ENCODE measurements at places on chromosomes 3 and 15. TPM values are rescaled to one million over a fixed set of nuclear protein-coding genes. Genes with fewer than 3 reads are reported as not detected.

The FAM81A gene
- 0.98 TPM for total RNA-seq

The MUC13 gene
- total RNA-seq = not detected

The STAC gene
- total RNA-seq = 0.33 TPM

The MUC20 gene
- 5.0 TPM for total RNA-seq

The SAMMSON gene
- total RNA-seq = not detected

The GOLGA8T gene
- total RNA-seq = 0.39 TPM

The INKA1 gene
- 4.2 TPM for total RNA-seq

The LRTM1 gene
- not detected for total RNA-seq

The ADCY5 gene
- 163 TPM for total RNA-seq

The SI gene
- not detected for total RNA-seq

The IQCB1 gene
- 6.5 TPM for total RNA-seq

The BTLA gene
- total RNA-seq = not detected

The TMCO5A gene
- total RNA-seq = not detected

The FETUB gene
- not detected for total RNA-seq

The RASGRF1 gene
- 1.0 TPM for total RNA-seq

The CACNA2D2 gene
- 3.7 TPM for total RNA-seq

The TRH gene
- total RNA-seq = not detected

GRCh38 chr3:68274286-68274685, 619.9 kb upstream of the SUCLG2 start:
- DNase-seq = no peak

GRCh38 chr15:81312790-81313543, 11.0 kb downstream of the STARD5 start:
- peak; percentile 93 for DNase-seq

- no peak for DNase-seq
Observed at GRCh38 chr3:16885593-16886302, 993 bp downstream of the PLCL2 start.

- DNase-seq = no peak
Observed at GRCh38 chr3:6578526-6578925, 282.4 kb upstream of the GRM7 start.

DNA sequence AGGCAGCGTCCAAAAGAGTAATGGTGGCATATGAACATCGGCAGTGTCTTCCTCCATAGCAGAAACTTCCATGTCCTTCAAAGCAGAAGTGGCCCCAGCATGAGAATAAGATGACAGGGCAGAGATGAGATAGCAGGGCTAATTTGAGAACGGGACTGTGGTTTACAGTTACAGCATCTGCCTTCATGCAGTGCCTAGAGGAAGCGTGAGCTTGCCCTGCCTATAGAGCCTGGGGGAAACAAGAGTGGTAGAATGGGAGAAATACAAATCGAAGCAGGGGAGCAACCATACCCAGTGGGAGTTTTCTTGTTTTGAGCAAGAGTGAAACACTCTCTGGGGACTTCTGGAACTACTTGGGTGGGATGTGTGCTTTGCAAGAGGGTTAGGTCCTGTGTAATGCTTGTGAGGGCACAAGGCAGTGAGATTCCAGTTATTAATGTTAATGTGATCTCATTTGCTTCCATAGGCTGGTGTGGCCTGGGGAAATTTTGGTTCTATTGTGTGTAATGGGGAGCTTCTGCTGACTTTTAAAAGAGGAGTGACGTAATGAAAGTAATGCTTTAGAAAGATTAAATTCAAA, 616.9 kb downstream of the ZIC1 start:
- DNase-seq = no peak

DNA sequence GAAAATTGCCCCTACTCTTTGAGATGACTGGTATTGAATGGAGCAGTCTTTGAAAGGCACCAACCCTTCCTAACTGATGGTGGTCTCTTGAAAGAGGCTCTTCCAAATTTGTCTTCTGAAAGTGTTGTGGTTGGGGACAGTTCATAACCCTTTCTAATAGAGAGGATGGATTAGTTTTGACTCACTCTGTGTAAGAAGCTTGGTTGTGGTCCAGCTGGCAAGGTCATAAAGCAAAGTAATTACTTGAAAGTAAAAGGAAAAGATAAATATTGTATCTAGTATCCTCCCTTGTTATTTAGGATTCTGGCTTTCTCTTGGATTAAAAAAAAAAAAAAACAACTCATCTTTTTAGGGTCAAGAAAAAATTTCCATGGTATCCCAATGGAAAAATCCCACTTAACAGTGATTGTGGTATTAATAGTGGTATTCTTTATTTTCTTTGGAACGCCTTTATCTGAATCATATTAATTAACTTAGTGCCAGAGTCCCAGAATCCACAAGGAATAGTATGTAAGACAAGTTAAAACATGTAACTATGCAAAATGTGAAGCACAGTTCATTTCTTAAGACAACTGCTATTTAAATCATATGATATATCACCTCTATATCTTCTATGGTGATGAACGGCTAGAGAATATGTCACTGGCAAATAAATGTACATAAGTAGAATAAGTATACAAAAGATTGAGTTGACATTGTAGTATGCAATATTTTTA, 469.3 kb upstream of the CDIN1 start:
- DNase-seq = no peak

GRCh38 chr3:149145356-149145755, 15.9 kb downstream of the HPS3 start:
- DNase-seq = no peak

DNA sequence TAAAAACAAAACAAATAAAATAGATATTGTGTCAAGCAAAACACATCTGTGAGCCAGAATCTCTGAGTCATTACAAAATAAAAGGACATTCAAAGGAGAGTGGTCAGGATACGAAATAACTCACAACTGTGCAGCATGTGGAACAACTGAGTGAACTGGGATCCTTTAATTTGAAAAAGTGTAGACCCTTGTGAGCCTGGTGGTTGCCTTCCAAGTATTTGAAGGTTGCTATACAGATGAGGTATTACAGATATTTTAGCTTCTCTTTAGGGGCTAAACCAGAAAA, 26.7 kb downstream of the KCNMB2 start:
- no peak for DNase-seq

DNA sequence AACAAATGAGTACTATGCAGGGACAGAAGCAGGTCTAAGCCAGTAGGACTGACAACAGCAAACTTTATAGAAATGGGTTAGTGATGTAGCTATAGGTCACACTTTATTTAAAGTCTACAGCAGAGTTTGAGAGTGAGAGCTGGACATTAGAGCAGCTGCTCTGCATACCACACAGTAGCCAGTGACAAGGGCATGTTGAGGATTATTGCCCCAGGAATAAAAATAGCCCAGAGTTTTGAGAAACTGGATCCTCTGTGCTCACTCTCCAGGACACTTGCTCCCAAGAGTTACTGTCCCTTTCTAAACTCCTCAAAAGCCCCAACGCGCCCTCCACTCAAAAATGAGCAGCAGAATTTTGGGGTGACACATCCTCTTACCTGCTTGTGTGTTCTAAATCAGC, 21.1 kb downstream of the LRTM1 start:
- DNase-seq = no peak

- DNase-seq = no peak
Observed at GRCh38 chr3:63872135-63872924, 8.7 kb downstream of the ATXN7 start.

DNA sequence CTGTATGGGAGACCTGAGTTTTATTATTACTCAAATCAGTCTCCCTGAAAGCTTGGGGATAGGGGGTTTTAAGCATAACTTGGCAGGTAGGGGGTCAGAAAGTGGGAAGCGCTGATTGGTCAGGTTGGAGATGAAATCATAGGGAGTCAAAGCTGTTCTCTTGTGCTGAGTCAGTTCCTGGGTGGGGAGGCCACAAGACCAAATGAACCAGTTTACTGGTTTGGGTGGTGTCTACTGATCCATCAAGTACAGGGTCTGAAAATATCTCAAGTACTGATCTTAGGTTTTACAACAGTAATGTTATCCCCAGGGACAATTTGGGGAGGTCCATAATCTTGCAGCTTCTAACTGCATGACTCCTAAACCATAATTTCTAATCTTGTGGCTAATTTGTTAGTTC, 17.8 kb upstream of the IQCF6 start:
- no peak for DNase-seq

DNA sequence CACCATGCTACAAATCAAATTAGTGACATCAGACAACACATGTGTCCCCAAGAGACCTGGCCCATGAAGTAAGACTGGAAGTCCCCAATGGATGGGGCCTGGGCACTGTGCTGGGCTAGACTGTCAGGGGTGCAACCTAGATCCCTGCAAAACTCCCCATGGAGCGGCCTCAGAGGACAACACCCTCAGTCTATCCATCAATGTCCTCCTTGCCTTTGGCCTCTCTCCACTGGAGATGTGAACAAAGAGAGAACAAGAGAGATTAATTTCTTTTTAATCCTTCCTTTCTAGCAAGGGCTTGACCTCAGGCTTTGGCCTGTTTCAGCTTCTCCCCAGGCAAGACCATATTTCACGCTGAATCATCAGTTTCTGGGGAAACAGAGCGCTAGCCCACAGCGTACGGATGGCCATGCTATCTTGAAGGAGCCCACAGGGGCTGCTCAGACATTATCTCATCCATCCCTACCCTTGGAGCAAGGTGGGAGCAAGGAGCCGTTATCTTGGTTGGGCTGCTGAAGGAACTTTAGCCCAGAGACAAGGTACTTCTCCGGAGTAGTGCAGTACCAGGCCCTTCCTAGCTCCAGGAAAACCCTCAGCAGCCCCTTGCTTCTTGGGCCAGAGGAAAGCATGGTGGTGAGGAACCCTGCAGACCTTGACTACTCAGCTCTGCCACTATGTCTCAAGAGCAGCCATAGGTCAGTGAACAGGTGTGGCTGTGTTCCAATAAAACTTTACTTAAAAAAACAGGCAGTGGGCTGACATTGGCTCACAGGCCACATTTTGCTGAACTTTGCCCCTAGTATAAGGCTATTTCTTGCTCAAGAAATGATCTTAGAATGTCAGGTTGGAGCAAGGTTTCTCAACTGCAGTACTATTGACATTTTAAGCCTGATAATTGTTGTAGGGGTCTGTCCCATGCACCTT, 72.7 kb upstream of the WNT5A start:
- DNase-seq = no peak

DNA sequence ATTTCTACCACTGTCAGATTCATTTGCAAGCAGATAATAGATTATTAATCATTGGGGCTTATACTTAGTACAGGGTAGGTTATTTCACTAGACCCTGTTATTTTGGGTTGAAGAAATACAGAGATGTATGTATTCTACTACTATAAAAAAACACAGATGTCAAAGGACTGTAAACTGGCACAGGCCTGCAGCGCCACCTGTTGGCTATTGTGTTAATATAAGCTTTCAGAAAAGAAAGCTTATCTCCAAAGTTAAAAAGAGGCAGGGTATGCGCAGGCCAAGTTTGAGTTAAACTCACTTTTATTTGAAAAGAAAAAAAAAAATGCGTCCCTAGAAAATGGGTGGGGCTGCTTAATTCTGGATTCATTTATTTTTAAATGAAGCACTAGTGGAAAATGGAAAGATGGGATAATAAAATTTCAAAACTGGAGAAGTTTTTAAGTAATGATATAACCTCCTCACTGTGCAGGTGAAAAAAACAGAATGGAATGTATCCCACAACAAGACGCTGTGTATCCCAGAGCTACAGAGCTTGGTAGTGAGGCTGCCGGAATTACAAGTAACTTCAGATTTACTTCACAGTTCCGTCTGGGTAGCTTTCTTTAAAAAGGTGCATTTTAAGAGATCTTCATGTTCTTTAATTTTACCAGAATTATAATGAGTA, 407.2 kb upstream of the TGFBR2 start:
- peak; percentile 85 for DNase-seq

GRCh38 chr3:179967622-179968021, 69.1 kb downstream of the PEX5L start:
- no peak for DNase-seq

GRCh38 chr3:127911421-127911931, 3.6 kb upstream of the KBTBD12 start:
- peak; percentile 70 for DNase-seq

DNA sequence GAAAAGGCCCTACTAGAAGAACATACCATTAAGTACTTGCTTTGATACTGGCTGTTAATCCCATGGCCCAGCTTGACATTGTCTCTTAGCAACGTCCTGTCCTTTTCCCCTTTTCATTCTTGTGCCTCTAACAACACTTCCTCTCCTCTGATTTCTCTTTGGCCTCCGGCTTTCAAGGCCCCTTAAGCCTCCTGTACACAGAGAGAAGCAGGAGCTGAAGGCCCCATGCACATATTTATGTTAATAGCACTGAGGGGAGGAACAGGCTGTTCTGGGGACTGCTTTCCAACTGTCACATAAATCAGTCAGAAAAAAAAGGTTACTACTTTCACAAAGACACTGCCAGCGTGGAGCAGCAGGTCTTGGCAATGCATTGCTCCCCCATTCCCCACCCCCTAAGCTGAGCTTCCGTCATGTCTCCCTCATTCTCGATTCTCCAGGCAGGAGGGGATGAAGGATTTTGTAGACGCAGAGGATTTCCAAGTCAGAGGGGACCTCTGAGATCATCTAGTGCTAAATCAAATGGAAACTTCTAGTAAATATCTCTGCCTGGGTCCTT, 257.4 kb upstream of the ADAMTS9 start:
- DNase-seq = no peak

DNA sequence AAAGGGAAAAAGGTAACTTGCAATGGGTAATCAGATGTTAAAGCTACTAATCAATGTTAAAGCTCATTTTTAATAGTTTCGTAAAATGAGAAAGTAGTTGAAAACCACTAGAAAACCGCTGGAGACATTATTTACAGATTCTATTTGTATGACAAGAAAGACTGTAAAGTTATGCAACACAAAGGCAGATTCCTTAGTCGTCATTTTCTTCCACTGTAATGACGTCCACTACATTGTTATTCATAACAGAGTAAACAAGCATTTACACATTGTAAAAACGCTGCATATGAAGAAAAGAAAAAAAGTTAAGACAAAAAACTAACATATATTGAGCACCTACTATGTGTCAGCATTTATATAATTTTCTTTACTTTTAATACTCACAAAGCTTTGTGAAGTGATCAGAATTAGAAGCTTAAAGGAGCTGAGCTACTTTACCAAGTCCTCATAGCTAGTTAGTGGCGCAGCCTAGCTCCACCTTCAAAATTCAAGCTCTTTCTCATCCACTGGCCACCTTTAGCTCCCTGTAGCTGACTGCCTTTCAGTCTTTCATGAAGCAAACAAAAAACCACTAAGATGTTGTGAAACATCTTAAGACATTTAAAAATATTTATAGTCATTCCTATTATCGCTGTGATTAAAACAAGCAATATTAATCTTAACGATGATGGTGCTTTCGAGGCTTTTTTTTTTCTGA, 100.1 kb upstream of the CDIN1 start:
- DNase-seq = no peak

DNA sequence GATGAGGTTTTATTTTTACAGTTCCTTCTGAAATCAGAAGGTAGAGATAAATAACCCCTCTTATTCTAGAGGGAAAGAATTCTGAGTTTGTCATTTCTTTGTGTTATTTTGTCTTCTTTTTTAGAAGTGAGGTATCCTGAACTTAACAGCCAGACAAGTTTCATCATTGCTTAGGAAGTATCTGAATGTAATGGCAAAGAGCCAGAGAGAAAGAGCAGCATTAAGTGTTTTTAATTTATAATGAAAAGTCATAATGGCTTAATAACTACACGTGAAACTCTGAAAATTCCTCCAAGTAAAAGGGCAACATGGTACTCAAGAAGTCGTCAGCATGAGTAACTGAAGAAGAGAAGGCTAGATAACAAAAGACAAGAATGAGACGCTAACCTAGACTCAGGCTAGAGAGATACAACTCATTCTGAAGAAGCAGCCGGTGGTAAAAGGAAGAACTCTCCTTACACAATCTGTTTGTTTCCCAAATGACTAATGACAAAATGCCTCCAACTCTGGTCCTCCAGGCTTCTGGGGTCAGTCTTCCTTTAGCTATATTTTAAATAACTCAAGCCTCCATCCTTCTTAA, 116.2 kb upstream of the NECTIN3 start:
- DNase-seq = no peak

GRCh38 chr3:26559227-26559626, 63.3 kb upstream of the LRRC3B start:
- no peak for DNase-seq

GRCh38 chr3:178277605-178278004, 258.6 kb upstream of the KCNMB2 start:
- no peak for DNase-seq
